Osteocyte (in vitro differentiated cells): ENCODE measurements at places on chromosomes 13 and 19. TPM values are rescaled to one million over a fixed set of nuclear protein-coding genes. Genes with fewer than 3 reads are reported as not detected.

DNA sequence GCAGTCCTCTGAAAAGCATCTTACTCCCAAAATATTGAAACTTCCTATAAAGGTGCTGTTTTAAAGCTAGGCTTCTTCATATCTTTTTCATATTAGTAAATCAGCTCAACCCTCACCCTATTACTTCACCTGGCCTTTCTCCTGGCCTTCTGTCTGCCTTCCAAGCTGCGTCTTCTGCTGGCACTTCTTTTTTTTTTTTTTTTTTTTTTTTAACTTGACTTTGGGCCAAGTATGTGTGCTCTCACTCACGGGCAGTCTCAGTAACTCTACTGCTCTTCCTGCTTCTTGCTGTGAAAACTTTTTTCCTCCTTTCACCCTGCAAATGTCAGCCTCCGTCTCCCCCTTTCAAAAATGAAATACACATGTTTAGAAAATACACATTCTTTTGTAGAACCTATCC, 41.2 kb upstream of the KCTD4 start:
- no peaks in the 10 kb centered on the region for H3K27me3 ChIP-seq
- H3K4me3 ChIP-seq = no peak overlapping the region
- H3K4me1 ChIP-seq = peaks cover 26% of the 10 kb centered on the region
- no peak for DNase-seq
- H3K27ac ChIP-seq = peak overlapping the region; percentile 65

GRCh38 chr13:59332966-59333365, 830.8 kb downstream of the DIAPH3 start:
- DNase-seq = no peak
- peaks cover 10% of the 10 kb centered on the region for H3K4me1 ChIP-seq
- H3K27ac ChIP-seq = no peak overlapping the region
- H3K36me3 ChIP-seq = no peaks in the 10 kb centered on the region
- H3K27me3 ChIP-seq = no peaks in the 10 kb centered on the region

- H3K27ac ChIP-seq = peak overlapping the region; percentile 68
- peak; percentile 94 for DNase-seq
- peaks cover 56% of the 10 kb centered on the region for H3K4me1 ChIP-seq
- H3K36me3 ChIP-seq = no peaks in the 10 kb centered on the region
- peak overlapping the region; percentile 3 for H3K4me3 ChIP-seq
Measured at GRCh38 chr13:30792285-30793000, 57.1 kb downstream of the ALOX5AP start.

DNA sequence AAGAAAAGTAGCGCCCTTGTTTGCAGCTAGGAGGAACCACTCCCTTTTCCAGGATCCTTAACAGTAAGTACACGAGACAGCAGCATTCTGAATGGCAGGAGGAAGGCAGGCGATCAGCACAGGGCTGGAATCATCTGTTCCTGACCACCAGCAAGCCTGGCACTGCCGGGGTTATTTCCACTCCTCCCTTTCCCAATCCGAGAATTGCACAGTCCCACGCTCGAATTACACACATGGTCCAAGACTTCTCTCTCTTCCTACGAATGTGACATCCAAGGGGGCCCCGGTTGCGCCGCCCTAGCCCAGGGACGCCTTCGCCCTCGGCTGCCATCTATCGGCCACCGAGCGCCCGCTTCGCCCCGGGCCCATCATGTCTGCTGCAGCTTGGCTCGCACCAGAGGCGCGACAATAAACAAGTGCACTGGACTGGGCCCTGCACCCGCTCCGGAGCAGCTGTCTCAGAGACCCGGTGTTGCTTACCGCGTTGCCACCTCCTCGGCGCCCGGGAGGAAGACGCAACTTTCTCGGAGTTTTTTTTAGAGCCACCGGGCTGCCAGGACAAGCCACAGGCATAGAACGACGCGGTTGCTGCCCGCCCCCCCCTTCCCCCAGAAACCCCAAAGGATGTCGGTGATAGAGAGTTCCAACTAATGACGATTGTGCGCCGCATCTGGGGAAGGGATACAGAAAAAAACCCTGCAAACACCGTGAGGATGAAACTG, at the start of gene SLITRK5:
TSS of gene SLITRK5 (plus strand) at position 341 of the 722 bp plus-strand sequence. CDS start 4,018 bp downstream, outside the sequence.
- peak within 1 kb of the TSS; percentile 85 for H3K4me3 ChIP-seq
- no peaks in the 10 kb centered on the region for H3K36me3 ChIP-seq

DNA sequence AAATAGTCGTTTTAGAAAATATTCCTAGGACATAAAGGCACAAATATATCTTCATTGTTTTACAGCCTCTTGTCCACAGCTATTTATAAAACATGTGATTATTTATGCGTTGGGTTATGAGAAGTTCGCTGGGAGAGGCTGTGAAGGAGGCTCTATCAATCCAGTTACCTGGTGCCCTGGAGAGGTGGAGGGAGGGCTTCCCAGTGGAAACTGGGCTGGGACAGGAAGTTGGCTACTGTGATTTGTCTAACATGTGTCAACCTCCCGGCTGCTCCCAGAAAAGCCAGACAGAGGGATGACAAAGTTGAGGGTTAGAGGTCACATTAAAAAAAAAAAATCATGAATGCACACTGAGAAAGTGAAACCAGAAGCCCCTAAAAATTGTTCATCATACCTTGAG, 346.5 kb downstream of the ZNF536 start:
- no peaks in the 10 kb centered on the region for H3K27me3 ChIP-seq
- no peak for DNase-seq
- no peak overlapping the region for H3K4me3 ChIP-seq
- H3K36me3 ChIP-seq = no peaks in the 10 kb centered on the region
- H3K4me1 ChIP-seq = no peaks in the 10 kb centered on the region
- H3K27ac ChIP-seq = no peak overlapping the region

- peaks cover 44% of the 10 kb centered on the region for H3K4me1 ChIP-seq
- peak overlapping the region; percentile 91 for H3K4me3 ChIP-seq
- H3K27ac ChIP-seq = peak overlapping the region; percentile 98
- DNase-seq = peak; percentile 100
- H3K36me3 ChIP-seq = peaks cover 12% of the 10 kb centered on the region
- no peaks in the 10 kb centered on the region for H3K27me3 ChIP-seq
Measured at GRCh38 chr19:38850436-38850975, 720 bp upstream of the HNRNPL start.

- H3K36me3 ChIP-seq = peaks cover 6% of the 10 kb centered on the region
- no peaks in the 10 kb centered on the region for H3K27me3 ChIP-seq
- peaks cover 2% of the 10 kb centered on the region for H3K4me1 ChIP-seq
- no peak for DNase-seq
- H3K4me3 ChIP-seq = no peak overlapping the region
Measured at GRCh38 chr19:32653599-32653915, 21.4 kb downstream of the ANKRD27 start.

DNA sequence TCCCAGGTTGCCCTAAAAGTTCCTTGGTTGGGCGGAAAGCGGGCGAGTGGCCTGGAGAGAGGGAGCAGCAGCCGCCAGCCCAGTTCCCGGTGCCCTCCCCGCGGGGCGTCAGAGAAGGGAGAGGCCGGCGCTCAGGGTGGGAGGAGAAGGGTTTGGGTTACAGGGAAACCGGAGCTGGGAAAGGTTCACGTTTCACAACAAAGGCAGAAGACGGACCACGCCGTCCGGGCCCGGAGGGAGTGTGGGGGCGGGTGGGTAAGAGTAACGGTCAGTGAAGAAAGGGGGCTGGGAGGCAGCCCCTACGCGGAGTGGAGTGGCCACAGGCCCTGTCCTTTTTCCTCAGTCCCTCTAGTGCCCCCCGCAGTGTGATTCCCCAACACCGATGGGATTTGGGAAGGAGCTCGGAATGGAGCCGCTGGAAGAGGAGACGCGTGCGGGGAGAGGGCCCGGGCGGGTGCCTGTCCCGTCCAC, 1.6 kb downstream of the SIX5 start:
- peak overlapping the region; percentile 85 for H3K4me3 ChIP-seq
- H3K27me3 ChIP-seq = no peaks in the 10 kb centered on the region
- peak; percentile 93 for DNase-seq

Gene LAIR1
- not detected in 2 replicates for total RNA-seq

- H3K36me3 ChIP-seq = no peaks in the 10 kb centered on the region
- peak; percentile 71 for DNase-seq
- H3K4me1 ChIP-seq = peaks cover 7% of the 10 kb centered on the region
- H3K27me3 ChIP-seq = peaks cover 10% of the 10 kb centered on the region
- H3K4me3 ChIP-seq = no peak overlapping the region
- no peak overlapping the region for H3K27ac ChIP-seq
Measured at GRCh38 chr19:46571495-46571894, 29.6 kb upstream of the CALM3 start.

Gene SHISA7
- not detected in 2 replicates for total RNA-seq

- H3K27ac ChIP-seq = no peak overlapping the region
- H3K27me3 ChIP-seq = no peaks in the 10 kb centered on the region
- H3K4me1 ChIP-seq = peaks cover 2% of the 10 kb centered on the region
- H3K36me3 ChIP-seq = no peaks in the 10 kb centered on the region
- no peak for DNase-seq
Measured at GRCh38 chr13:35146686-35147085, 204.6 kb downstream of the NBEA start.

GRCh38 chr19:44603201-44603945, 10.0 kb upstream of the IGSF23 start:
- peaks cover 18% of the 10 kb centered on the region for H3K4me1 ChIP-seq
- H3K4me3 ChIP-seq = no peak overlapping the region
- H3K36me3 ChIP-seq = no peaks in the 10 kb centered on the region
- no peak for DNase-seq

Gene KCNN4
- total RNA-seq = 0.64 and 1.5 TPM in 2 replicates

Gene ATP1A3
- total RNA-seq = not detected in 2 replicates

Gene RNASEH2A
- total RNA-seq = 7.6 and 10.0 TPM in 2 replicates

DNA sequence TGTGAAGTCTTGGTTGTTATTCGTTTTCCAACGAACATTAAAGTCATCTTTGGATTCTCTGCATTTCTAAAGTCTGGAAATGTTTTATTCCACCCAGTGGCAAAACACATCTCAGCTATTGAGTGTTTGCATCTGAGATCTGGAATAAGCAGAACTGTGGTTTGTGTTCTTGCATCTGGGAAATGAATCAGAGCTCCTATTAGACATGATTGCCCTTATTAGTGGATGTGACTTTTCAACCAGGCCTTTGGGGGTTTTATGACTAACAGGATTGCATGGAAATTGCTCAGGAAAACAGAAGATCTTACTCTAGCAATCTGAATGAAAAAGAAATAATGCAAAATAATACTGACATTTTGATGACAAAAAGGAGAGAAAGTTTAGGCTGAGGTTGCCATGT, 488.8 kb downstream of the IRS2 start:
- no peak overlapping the region for H3K4me3 ChIP-seq
- peaks cover 10% of the 10 kb centered on the region for H3K4me1 ChIP-seq
- no peaks in the 10 kb centered on the region for H3K36me3 ChIP-seq

GRCh38 chr19:5271145-5271544, 69.5 kb downstream of the PTPRS start:
- no peak overlapping the region for H3K4me3 ChIP-seq
- H3K27me3 ChIP-seq = no peaks in the 10 kb centered on the region
- peaks cover 17% of the 10 kb centered on the region for H3K36me3 ChIP-seq
- H3K27ac ChIP-seq = no peak overlapping the region

Gene IGFL1
- total RNA-seq = not detected in 2 replicates

Gene CYP2S1
- total RNA-seq = not detected in 2 replicates

GRCh38 chr13:34085204-34085603, 267.3 kb downstream of the RFC3 start:
- H3K4me3 ChIP-seq = no peak overlapping the region
- no peak overlapping the region for H3K27ac ChIP-seq
- H3K27me3 ChIP-seq = no peaks in the 10 kb centered on the region
- no peak for DNase-seq

- H3K27me3 ChIP-seq = no peaks in the 10 kb centered on the region
- H3K36me3 ChIP-seq = no peaks in the 10 kb centered on the region
- no peak overlapping the region for H3K4me3 ChIP-seq
- H3K4me1 ChIP-seq = no peaks in the 10 kb centered on the region
Measured at GRCh38 chr13:64305246-64305645, 2889.6 kb upstream of the PCDH20 start.

- H3K36me3 ChIP-seq = no peaks in the 10 kb centered on the region
- H3K4me3 ChIP-seq = no peak overlapping the region
- peaks cover 54% of the 10 kb centered on the region for H3K27me3 ChIP-seq
Measured at GRCh38 chr13:42398533-42398932, 126.6 kb downstream of the AKAP11 start.

DNA sequence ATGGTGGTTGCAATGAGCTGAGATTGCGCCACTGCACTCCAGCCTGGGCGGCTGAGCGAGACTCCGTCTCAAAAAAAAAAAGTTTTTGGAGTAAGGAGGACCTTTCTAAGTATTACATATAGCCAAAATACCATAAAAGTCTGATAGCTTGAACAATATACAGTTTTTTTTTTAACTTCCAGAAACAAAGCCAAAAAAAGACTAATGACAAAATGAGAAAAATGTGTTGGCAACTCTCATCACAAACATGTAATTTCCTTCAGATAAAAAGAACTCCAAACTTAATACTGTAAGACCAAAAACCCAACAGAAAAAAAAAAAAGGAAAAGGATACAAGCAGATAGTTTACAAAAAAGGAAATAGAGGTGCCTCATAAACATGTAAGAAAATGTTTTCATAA, 68.2 kb upstream of the MED4 start:
- H3K4me1 ChIP-seq = peaks cover 16% of the 10 kb centered on the region
- no peaks in the 10 kb centered on the region for H3K36me3 ChIP-seq
- DNase-seq = no peak
- H3K4me3 ChIP-seq = no peak overlapping the region
- H3K27ac ChIP-seq = no peak overlapping the region

- DNase-seq = no peak
- peaks cover 23% of the 10 kb centered on the region for H3K27me3 ChIP-seq
- peaks cover 5% of the 10 kb centered on the region for H3K4me1 ChIP-seq
- H3K4me3 ChIP-seq = no peak overlapping the region
Measured at GRCh38 chr19:50551715-50552187, 16.5 kb downstream of the LRRC4B start.
